Hippocampal formation (tissue), 2 donors: ENCODE measurements at places on chromosomes 5 and 9.

GRCh38 chr5:132053483-132053882 is 7.0 kb upstream of the IL3 start:
- DNase-seq, result no peak

DNA sequence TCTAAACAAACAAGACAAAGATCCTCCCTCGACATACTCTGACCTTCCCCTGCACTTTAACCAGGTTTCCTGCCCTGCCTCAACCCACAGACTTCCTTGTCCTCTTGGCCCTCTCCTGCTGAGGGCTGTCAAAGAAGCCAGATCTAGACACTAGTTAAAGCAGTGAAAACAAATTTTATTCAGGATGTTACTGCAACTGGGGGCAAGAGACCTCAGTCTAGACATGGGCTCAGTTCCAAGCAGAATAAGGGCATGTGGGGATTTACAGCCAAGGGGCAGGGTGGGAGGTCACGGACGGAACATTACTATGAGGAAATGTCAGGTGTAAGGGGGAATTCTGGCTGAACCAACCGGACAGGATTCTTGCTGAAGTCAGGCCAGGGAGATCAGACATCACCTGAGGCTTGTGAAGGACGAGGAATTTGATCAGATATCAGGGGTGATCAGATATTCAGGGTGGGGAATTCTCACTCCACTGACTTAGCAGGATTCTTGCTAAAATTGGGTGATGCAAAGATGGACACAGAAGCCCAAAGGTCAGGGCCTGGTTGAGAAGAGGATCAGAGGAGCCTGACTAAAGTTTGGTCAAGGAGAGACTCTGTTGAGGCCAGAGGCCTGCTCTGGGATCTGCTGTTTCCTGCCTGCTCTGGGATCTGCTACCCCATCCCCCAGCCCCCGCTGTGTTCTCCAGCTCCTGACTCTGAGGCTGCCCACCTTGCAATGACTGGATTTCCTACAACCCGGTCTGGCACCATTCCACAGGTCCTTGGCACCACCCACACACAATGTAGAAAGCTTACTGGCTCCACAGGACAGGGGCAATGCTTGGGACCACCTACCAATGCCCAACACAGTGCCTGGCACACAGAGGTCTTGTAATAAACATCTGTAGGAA is 21.5 kb downstream of the GABBR2 start:
- no peak for DNase-seq

GRCh38 chr5:117065161-117065560 is 490.5 kb upstream of the SEMA6A start:
- no peak for DNase-seq

DNA sequence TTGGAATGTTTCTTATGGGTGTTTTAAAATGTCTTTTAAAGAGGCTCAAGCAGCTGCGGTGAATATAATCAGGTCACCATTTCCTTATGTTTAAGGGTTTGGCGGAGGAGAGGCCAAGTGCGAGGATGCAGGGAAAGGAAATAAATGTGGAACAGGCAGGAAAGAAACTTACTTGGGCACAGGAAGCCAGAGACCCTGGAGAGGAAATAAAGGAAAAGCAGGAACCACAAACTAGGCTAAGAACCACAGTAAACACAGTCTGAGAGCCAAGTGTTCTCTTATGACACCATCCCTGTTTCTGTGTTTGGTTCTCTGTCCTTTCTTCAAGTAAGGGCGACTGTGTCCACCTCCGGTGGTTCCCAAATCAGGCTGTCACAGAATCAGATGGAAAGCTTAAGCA is 166.5 kb downstream of the C9orf152 start:
- no peak for DNase-seq

DNA sequence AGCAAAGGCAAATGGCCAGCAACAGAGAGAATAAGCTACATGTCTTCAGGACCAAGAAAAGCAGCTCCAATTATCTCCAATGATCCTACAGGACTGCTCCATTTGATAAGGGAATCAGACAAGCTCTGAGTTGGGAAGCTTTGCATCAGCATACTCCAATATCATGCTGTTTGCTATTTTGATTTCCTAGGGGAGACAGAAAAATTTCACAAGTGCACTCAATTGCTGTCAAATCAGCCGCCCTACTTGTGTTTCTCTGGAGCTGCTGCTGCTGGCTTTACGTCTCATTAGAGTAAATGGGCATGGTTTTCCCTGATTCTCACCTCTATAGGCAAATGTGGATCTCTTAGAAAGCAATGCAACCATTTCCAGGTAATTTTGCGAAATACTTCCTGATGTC is 201.7 kb downstream of the PRELID2 start:
- DNase-seq, result no peak

DNA sequence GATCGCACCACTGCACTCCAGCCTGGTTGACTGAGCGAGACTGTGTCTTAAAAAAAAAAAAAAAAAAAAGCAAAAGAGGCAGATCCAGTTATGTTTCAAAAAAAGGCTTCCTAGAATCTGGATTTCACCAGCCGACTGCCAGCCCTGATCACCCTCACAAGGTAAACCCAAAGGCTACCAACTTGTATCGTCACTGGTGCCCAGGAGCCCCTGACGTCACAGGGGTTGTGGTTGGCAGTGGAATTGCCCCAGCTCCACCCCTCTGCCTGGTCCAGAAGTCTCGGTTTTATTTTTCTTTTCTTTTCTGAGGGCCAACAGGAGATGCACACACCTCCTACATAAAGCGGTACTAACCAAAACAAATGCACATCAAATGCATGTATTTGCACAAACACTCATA is 6.0 kb upstream of the LMX1B start:
- DNase-seq, result no peak

GRCh38 chr9:4604678-4605095 is 57.4 kb upstream of the PLPP6 start:
- DNase-seq, result peak; percentile 23

- peak; percentile 46 for DNase-seq
These were observed 62.4 kb downstream of the PJA2 start for GRCh38 chr5:109347252-109347888.

- DNase-seq, result no peak
These were observed 16.5 kb downstream of the GRXCR2 start for GRCh38 chr5:145856285-145856818.

DNA sequence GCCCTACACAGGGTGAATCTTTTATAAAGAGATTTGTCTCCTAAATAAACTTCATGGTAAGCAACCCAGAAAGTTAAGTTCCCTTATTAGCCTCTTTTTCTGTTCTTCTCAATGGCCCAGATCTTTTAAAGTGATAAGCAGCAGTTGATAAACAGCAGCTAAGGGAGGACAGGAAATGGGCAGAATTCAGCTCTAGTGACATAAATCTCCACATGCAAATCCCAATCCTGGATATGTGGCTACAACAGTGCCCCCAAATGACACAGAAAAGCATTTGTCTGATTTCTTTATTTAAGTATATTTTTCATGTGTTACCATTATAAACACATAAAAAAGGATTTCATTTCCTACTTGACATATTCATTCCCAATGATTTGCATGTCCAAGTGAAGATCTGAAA is 199.0 kb downstream of the DTWD2 start:
- DNase-seq, result no peak

DNA sequence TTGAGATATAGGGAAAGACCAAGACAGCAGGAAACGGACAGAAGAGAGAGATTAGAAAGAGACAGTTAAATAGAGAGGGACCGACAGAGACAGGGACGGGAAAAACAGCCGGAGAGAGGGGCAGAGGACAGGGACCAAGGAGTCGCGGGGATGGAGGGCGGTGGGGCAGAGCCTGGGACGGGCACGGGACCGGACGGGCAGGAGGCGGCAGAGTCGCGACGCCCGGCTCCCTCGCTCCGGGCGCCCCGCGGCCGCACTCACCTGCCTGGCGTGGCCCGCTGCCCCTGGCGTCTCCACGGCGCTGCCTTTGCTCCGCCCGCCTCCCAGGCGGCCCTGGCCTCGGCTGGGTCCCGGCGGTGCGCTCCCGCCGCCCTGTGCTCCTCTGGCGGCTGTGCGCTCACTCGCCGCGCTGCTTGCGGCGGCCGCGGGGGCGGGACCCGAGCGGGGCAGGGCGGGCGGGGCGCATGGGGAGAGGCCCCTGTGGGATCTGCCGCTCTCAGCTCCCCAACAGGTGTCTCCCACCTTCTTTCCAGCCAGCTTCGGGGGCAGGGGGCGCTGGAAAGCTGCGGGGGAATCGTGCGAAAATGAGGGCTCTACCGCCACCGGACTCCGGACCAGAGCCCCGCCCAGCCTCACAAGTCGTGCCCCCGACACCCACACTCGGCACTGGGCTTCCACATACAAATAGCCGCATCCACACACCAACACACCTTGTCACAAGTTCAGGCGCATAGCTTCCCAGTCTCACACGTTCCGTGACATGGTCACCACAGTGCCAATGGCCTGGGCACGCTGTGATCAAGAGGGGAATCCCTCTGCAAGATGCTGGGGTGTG is at the start of gene ARID3C:
Gene ARID3C (minus strand): TSS at position 411 of the 835 bp plus-strand sequence. CDS start 1,052 bp downstream, outside the sequence.
- no peak for DNase-seq

DNA sequence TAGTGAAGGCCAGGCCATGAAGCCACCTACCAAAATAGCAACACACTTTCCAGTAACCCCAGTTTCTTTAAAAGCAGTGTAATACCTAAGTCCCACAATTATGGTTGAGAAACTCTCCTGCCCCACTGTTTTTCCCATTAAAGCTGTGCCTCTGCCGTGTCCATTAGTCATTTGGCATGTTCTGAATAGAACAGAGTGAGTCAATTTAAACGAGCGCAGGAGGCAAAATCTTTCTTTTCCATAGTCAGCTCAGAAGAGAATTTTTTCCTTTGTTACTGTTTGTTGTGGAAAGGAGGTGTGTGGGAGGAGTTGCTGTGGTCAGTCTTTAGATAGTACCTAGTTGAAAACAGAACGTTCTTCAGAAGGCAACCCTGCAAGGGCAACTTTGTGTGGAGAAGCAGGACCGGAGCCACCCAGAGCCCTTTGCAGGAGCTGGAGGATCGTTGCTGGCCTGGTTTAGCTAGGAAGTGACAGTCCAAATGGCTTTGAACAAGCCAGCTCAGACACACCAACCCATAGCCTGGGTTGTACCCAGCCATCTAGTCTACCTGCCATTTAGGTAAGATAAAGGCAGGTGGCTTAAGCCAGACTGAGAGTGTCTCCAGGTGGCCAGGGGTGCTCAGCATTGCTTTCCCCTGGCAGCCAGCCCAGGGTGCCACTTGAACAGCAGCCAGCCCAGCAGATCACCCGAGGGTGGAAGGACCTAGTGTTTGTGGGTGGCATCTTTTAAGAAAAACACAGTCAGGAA is 30.4 kb downstream of the GADD45G start:
- DNase-seq, result no peak

DNA sequence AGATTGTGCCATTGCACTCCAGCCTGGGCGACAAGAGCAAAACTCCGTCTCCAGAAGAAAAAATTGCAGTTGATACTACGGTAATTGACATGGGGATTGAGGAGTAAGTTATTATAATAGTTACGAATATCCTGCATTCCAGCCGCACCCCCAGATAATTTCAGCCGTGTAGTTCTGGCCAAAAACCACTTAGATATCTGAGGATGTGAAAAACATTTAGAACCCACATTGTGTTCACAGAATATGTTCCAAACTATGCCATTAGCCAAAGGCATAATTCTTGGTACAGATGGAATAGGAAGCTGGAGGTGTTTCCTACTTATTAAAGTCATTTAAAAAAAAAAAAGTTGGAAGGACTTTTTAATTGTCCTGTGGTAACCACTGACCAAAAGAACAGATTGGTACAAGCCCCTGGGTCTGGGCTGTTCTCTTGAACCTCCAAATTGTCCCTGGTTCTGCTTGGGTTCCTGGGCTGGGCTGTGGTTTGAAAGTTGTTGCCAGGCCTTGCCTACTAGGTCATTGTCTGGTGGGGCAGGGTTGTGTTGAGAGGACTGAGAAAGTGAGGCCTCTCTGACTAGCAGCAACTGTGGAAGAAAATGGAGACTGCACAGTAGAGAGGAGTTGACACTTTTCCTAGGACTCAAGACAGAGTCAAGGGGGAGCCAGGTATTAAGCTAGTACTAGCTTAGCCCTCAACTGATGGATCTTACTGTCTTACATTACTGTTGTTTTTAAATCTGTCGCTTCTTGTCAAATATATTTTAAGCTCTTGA is 198.8 kb downstream of the NR3C1 start:
- DNase-seq, result no peak

- DNase-seq, result no peak
These were observed 93.4 kb downstream of the GNAQ start for GRCh38 chr9:77938163-77938562.

GRCh38 chr5:83595217-83595616 is 123.7 kb downstream of the VCAN start:
- no peak for DNase-seq

GRCh38 chr9:125867751-125868415 is 120.7 kb downstream of the PBX3 start:
- DNase-seq, result no peak
